H9 (cell line): ENCODE measurements at places on chromosomes 7 and 10. TPM values are rescaled to one million over a fixed set of nuclear protein-coding genes. Genes with fewer than 3 reads are reported as not detected.

The AGBL3 gene
- 1.2 and 2.4 TPM in 2 replicates for total RNA-seq

The APBB1IP gene
- total RNA-seq, result not detected in 2 replicates

The MCU gene
- total RNA-seq, result 33.4 and 36.6 TPM in 2 replicates

The CTAGE4 gene
- 4.8 and 6.2 TPM in 2 replicates for total RNA-seq

The PTN gene
- 16.5 and 16.8 TPM in 2 replicates for total RNA-seq

The CUZD1 gene
- 17.2 and 19.4 TPM in 2 replicates for total RNA-seq

The ARHGEF35 gene
- total RNA-seq, result 18.6 and 19.2 TPM in 2 replicates
